ENCODE measurements at places on chromosomes 1 and 21.

DNA sequence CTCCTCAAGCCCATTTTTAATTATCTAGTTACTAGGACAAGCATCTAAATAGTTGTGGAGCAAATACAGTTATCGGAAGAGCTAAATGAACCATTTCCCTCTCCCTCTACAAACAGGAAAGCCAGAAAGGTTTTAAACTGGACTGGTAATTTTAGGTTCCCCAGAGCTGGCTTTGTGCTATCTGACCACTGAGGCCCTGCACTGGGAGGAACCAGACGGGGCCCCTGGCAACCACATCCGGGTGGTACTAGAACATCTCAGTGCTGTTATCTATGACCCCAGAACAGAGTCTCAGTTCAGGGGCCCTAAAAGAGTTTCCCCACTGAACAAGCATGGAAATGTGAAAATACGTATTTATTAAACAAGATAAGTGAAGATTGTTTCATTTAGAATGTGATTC lies 7.7 kb upstream of the RSPH1 start:
- no peaks in the 10 kb centered on the region for H3K27me3 ChIP-seq
- no peaks in the 10 kb centered on the region for H3K36me3 ChIP-seq
- peaks cover 4% of the 10 kb centered on the region for H3K4me1 ChIP-seq
- no peak overlapping the region for H3K4me3 ChIP-seq
- no peak overlapping the region for H3K27ac ChIP-seq
- no peak for DNase-seq

GRCh38 chr1:93811326-93812065 lies 67.5 kb downstream of the DNTTIP2 start:
- H3K4me1 ChIP-seq: no peaks in the 10 kb centered on the region
- no peak overlapping the region for H3K4me3 ChIP-seq
- H3K36me3 ChIP-seq: no peaks in the 10 kb centered on the region

DNA sequence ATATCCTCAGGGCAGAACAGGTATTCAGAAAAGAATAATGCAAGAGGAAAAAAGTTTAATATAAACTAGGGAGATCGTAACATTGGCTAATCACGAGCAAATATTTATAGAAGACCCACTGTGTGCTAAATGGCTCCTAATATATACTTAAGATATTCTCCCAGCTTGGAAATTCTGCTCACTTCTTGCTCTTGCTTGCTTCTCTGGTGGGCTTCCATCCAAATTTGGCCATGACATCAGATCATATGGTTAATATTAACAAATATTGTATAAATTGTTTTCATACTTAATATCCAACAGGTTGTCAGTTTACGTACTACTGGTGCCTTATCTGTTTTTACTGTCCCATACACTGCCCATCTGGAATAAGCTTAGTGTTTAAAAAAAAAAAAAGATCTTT lies 1.1 kb downstream of the COX20 start:
- peak overlapping the region; percentile 87 for H3K4me3 ChIP-seq
- peaks cover 18% of the 10 kb centered on the region for H3K4me1 ChIP-seq
- H3K27ac ChIP-seq: peak overlapping the region; percentile 84
- no peak for DNase-seq

GRCh38 chr1:233884461-233885151 lies 19.9 kb upstream of the SLC35F3 start:
- DNase-seq: no peak
- no peaks in the 10 kb centered on the region for H3K36me3 ChIP-seq
- H3K27me3 ChIP-seq: peaks cover 4% of the 10 kb centered on the region
- H3K27ac ChIP-seq: no peak overlapping the region
- H3K4me1 ChIP-seq: no peaks in the 10 kb centered on the region

DNA sequence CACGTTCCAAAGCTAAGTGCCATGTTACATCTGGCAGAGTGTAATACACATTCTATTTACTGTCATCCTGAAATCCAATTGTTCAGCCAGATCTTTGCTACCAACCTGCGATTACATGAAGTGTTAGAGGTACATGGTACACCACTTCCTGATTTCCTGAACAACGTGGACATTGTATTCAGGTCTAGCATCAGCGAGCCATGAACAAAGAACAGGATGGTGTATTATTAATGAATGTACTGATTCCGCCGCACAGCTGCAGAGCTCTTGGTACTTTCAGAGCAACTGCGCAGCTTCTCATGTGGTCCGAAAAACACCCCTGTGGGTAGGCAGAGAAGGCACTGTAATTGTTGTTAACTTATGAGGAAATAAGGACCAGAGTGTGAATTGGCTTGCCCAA lies 511.4 kb downstream of the AJAP1 start:
- no peaks in the 10 kb centered on the region for H3K27me3 ChIP-seq
- H3K4me1 ChIP-seq: no peaks in the 10 kb centered on the region
- no peaks in the 10 kb centered on the region for H3K36me3 ChIP-seq
- no peak overlapping the region for H3K27ac ChIP-seq
- no peak overlapping the region for H3K4me3 ChIP-seq
- DNase-seq: no peak

DNA sequence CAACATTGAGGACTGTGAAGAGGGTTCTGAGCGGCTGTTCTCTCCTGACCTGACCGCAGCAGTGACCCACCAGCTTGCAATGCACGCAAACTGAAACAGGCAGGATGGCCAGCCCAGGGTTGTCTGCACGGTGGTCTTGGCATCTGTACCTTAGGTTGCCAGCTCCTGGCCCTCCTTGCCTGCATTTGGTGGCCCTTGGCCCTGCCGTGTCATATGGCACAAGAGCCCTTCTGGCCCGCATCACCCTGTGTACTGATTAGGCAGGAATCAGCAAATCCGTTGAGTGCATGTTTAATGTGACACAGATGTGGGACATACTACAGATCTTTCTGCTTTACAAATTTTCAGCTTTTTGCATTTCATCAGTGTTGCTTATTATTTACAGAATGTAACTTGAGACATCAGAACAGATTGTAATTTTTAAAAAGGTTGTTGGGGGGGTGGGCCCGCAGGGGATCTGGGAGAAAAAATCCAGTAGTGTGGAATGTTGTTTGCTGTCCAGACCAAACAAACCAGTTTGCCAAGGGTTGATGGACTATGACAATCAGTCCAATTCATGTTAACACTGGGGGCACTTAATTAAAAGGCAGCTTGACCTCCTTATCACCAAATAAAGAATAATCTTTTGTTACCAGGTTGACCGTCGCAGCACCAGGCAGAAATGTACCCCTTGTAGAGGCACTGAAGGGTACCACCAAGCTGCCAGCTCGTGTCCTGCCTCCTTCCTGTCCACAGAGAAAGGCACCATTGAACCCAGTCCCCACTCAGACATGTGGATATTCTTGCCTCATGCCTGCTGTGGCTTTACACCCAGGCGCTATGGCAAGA lies 132.6 kb downstream of the DHRS3 start:
- DNase-seq: no peak
- H3K27ac ChIP-seq: no peak overlapping the region
- no peak overlapping the region for H3K4me3 ChIP-seq
- peaks cover 20% of the 10 kb centered on the region for H3K36me3 ChIP-seq

DNA sequence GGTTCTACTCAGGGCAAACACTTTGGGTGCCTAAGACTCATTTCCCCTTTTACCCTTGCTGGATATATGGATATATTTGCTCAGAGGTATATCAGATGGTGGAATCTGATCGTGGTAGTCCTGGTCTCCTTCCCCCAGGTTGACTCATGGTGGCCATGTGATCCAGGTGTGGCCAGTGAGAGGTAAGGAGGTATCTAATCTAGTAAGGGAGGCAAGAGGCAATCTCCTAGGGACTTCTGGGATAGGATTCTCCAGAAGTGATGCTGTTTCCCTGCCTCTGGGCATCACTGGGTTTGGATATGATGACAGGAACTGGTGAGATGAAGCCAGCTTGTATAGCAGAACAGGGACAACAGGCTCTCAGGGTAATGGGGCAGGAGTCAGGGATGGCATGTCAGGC lies 8.5 kb upstream of the DENND2D start:
- no peak for DNase-seq
- H3K4me1 ChIP-seq: peaks cover 34% of the 10 kb centered on the region
- H3K27ac ChIP-seq: no peak overlapping the region
- H3K27me3 ChIP-seq: no peaks in the 10 kb centered on the region
- no peak overlapping the region for H3K4me3 ChIP-seq

DNA sequence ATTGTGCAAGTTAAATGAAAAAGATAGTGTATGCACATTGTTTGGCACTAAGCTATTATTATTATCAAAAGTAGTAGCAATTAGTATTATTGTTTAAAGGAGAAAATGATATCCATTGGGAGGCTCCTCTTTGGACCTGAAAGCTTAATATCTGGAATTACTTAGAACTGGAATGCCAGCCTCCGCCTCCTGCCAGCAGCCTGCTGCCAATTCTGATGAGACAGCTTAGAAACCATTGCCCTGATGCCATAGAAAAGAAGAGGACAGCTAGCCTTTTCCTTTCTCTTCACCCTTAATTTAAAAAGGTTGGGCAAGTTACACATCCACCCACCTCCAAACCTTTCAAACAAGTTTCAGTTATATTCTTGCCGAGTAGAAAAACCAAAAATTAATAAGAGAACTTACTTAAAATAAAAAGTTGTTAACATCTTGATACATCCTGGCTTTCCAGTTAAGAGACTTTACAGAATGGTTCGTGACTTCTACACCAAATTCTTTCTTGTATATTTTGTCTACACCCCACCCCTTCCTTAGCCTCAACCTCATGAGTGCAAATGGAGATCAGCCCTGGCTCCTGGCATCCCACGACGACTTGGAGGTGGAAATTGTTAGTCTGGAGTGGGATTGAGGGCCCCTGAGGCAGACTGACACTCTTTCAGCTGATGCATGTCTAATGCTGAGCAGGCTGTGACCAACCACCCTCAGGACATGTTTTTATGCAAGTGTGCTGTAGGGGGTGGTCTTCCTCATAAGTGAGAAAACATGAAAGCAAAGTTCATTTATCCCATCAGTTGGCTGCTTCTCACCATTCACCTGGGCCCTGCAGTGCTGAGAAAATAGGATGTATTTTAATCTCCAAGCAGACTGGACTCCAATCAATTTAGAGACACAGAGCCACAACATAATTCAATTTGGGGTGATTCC lies 120.6 kb downstream of the KCNJ15 start:
- H3K4me3 ChIP-seq: no peak overlapping the region
- no peaks in the 10 kb centered on the region for H3K4me1 ChIP-seq
- H3K27me3 ChIP-seq: peaks cover 5% of the 10 kb centered on the region
- no peak overlapping the region for H3K27ac ChIP-seq
- H3K36me3 ChIP-seq: no peaks in the 10 kb centered on the region

GRCh38 chr1:162074276-162075005 lies 5.0 kb downstream of the NOS1AP start:
- H3K27me3 ChIP-seq: peaks cover 23% of the 10 kb centered on the region
- DNase-seq: no peak
- H3K36me3 ChIP-seq: no peaks in the 10 kb centered on the region
- peaks cover 11% of the 10 kb centered on the region for H3K4me1 ChIP-seq
- no peak overlapping the region for H3K27ac ChIP-seq

DNA sequence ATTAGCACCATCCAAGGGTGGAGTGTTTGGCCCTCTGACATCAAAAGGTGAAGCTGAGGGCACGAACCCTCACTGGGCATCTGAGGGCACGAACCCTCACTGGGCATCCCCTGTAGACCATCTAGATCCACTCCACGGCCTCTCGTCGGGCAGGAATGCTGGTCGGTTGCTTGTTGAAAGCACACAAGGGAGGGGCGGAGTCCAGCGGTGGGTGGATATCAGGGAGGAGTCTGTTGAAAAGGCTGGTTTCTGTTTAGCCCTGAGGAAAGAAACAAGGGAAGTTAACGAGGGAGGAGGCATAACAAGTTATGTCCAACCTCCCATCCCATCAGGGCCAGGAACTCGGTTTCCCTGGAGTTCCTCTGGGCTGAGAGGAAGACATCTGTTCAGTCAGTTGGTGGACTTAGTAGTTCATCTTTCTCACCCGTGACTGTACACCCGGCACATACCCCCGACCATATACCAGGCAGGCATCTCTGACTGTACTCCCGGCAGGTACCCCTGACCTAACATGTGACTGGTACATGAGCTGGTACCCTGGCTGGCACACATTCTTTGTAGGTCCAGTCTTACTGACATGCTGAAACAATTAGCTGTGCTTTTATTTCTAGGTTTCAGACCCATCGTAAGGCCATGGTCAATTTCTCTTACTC lies 32.1 kb upstream of the PDE9A start:
- peaks cover 10% of the 10 kb centered on the region for H3K4me1 ChIP-seq
- H3K36me3 ChIP-seq: no peaks in the 10 kb centered on the region
- no peak for DNase-seq
- H3K27ac ChIP-seq: no peak overlapping the region

DNA sequence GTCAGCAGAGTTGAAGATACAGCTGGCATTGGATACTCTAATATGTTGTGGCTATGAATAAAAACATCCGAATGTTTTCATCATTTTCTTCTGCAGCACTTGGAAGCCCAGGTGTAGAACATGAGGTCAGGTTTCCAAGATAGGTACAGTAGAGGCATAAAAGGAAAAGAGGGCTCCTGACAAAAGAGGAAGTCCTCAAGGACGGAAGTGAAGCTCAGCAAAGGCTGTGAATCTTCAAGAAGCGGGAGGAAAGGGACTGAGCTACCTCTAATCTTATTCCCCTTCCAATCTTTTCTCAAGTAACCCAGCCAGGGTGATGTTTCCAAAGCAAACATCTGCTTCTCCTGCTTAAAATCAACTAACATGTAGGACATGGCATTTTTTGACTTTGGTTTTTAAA lies 4.4 kb upstream of the PIK3C2B start:
- peaks cover 21% of the 10 kb centered on the region for H3K4me1 ChIP-seq
- H3K27me3 ChIP-seq: no peaks in the 10 kb centered on the region
- no peak overlapping the region for H3K27ac ChIP-seq
- H3K36me3 ChIP-seq: no peaks in the 10 kb centered on the region

DNA sequence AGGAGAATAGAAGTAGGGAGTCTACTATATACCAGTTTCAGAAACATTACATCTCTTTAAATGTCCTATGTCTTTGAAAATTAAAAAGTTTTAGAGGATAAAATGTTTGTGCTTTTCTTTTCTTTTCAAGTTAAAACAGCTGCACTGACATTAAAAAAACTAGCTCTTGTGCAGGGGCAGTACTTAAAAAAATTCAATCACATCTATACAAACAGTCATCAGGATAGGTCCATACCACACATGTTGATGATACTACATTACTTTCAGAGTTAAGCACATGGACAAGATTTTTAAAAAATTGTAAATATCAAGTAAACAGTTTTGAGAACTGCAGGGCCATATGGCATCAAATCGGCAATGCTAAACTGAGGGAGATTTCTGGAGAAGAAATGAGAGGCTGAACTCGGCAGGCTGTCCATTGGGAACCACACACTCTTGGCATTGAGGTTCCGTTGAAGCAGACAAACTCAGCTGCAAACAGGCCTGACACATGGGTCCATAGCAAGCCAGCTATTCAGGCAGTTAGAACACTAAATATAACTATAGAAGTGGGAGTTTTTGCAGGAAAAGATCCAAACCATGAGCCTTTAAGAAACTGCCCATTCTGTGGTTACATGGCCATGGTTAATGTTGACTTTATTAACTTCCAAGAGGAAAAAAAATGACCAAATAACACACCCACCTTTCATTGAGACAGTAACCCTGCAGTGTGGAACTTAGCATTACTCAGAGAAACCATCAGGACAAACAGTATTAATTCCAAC lies 84.5 kb upstream of the BCL10 start:
- H3K27ac ChIP-seq: no peak overlapping the region
- H3K27me3 ChIP-seq: no peaks in the 10 kb centered on the region
- H3K36me3 ChIP-seq: no peaks in the 10 kb centered on the region
- no peak for DNase-seq
- H3K4me3 ChIP-seq: no peak overlapping the region
- no peaks in the 10 kb centered on the region for H3K4me1 ChIP-seq

All from CD4-positive, alpha-beta T cell (primary cell).